ENCODE measurements at places on chromosomes 7 and 10.

GRCh38 chr10:79320820-79321493 lies 26.3 kb upstream of the PPIF start:
- peak; percentile 86 for DNase-seq

- no peak for DNase-seq
Observed at GRCh38 chr10:121069061-121069850, 218.1 kb downstream of the WDR11 start.

DNA sequence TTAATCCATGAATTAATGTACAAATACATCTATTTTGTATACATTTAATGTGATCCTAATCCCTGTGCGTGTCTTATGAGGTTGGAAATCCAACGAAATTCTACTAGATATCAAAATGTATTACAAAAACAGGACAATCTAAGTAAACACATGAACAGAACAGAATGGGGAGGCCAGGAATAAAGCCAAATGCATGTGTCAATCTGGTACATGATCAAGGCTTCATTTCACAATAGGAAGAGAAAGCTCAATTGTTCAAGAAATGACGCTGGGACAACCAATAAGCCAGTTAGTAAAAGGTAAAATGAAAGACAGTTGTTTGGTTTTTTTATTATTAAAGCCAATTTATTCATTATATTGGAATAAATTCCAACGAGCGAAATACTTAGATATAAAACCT lies 83.0 kb downstream of the COL13A1 start:
- DNase-seq = no peak

DNA sequence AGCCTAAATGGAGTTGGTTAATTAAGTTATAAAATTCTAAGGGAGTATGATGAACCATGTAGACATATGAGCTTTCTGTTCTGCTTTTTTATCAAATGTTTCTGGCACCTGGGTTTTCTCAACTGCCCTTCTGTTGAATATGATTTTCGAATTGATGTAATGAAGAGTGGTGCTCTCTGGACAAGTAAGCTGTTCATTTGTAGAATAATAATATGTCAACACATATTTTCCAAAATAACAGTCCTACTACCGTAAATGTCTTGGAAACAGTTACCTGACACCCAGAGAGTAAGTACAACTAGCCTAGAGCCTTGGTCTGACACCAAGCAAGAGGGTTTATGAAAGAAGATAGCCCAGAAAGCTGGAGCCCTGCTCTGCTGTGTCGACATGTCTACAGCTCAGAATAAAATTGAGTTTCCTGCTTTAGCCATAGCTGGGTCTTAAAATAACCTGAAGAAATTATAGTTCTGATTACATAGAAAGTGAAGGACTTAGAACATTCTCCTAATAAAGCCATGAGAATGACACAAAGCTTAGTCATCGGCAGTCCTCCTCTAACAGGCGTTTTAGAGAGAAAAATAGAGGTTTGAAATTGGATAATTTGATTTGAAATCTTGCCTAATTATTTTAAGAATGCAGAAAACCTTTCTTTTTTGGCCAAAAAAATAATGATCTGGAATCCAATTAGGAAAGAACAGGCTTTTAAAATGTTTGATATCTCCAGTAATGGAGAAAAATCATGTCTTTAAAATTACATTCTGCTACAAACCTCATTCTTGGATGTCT lies 25.1 kb downstream of the HDAC9 start:
- peak; percentile 74 for DNase-seq

- DNase-seq = no peak
Observed at GRCh38 chr7:13062631-13063030, 375.2 kb downstream of the ARL4A start.

DNA sequence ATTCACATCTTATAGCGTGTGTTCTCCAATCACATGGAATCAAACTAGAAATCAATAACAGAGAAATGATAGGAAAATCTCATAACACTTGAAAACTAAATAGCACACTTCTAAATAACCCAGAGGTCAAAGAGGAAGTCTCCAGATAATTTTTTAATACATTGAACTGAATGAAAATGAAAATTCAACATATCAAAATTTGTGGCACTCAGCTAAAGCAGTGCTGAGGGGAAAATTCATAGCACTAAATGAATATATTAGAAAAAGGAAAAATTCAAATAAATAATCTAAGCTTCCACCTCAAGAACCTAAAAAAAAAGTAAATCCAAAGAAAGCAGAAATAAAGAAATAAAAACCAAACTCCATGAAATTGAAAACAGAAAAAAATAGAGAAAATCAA lies 17.3 kb downstream of the CALML3 start:
- DNase-seq = no peak

- peak; percentile 35 for DNase-seq
Observed at GRCh38 chr10:30438021-30438850, 4.3 kb downstream of the MAP3K8 start.

- DNase-seq = no peak
Observed at GRCh38 chr7:131591687-131592319, 35.4 kb upstream of the PODXL start.

DNA sequence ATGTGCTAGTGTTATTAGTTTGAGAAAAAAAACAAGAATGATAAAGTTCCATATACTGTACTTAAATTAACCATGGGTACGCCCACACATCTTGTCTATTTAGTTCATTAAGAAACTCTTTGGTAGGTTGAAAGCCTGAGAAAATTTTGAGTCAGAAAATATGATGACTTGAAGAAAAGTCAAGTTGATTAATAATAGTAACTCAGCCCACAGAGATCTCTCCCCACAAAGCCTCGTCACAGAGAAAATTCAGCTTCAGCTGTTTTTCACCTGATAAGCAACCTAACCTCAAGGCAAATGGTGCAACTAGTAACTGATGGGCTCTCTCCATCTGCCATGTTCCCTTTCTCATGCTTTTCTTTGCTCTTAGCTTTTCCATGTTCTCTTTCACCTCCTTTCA lies 1021.6 kb downstream of the GATA3 start:
- DNase-seq = no peak

- DNase-seq = peak; percentile 48
Observed at GRCh38 chr7:78770422-78771410, 682.8 kb downstream of the MAGI2 start.

GRCh38 chr10:79380946-79381721 lies 33.9 kb downstream of the PPIF start:
- peak; percentile 21 for DNase-seq

GRCh38 chr10:102982296-102982695 lies 64.2 kb downstream of the CNNM2 start:
- peak; percentile 0 for DNase-seq

DNA sequence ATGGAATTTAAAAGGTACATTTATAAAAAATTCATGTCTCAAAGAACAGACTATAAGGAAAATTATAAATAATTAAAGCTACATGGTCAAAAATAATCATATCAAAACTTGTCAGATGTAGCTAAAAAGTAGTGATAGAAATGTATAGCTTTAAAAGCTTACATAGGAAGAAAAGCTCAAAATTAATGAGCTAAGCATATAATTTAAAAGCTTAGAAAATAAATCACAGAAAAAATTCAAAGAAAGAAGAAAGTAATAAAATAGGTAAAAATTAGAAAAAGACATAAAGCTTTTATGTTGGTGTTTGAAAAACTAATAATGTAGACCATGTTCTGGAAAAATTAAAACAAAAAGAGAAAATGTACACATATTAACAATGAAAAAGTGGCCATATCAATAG lies 5.3 kb downstream of the TCAF1 start:
- no peak for DNase-seq

DNA sequence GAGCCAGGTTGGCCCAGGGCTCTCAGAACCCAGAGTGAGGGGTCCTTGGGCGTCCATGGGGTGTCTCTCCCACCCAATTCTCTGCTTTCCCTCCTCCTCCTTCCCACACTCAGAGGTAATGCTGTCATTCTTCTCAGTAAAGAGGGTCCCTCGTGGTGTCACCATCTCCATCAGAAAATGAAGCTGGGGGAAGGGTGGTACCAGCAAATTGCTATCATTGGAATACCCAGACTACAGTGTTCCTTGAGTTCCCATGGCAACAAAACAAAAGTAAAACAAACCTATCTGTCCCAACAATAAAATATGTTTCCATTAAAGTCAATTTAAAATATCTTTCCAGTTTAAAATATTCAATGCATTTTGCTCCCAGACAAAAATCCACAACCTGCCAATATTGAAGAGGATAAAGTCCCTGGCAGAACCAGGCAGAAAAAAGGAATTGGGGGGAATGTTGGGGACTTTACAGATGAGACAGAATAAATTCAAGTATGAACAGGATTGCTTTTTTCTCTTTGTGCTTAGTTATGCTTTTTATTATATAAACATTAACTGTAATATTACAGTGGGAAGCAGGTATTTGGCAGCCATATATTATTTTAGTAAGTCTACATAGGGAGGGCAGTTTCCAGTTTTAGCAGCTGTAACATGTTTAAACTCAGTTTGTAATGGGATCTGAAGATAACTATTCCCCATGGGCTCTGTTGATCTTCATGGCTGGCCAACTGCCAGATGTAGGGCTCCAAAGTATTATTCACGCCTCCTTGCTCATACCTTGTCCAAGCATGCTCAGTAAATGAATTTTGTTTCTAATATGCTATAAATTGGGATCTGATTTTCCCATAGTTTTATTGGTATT lies 182.1 kb downstream of the ARID5B start:
- peak; percentile 68 for DNase-seq

- DNase-seq = no peak
Observed at GRCh38 chr7:94047956-94048355, 43.8 kb upstream of the BET1 start.

DNA sequence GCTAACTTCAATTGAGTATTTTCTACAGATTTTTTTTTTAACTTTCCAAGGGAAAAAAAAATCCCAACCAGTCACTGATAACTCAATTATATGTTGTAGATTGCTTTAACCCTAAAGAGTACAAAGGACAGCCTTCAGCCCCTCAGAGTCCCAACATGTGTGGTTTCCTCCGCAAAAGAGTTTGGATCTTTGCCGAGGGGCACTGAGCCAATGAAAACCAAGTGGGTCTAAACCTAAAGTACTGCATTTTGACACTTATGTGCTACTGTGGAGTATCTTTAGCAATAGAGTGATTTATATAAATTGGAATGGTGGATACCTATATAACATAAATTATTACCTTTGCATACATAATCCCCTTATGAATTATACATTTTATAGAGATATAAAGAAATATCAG lies 91.5 kb downstream of the SEMA3D start:
- DNase-seq = no peak

DNA sequence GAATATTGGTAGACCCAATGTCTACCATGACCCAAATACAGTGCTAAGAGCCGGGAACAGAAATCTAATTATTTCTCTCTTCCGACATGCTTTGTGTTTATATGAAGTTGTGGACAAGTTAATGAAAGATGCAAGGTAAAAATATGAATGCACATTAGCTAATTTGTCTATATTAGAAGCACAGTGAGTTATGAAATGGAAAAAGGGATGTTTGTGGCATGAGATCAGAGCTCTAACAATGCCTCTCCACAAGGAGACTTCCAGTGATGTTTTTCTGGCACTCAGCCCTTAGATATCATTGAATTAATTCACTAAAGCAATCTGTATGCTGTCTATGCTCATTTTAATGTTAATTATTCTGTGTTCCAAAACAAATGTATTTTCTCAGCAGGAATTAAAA lies 897.2 kb downstream of the CNTNAP2 start:
- DNase-seq = peak; percentile 70

- no peak for DNase-seq
Observed at GRCh38 chr7:30563326-30563942, 31.2 kb upstream of the GARS1 start.

DNA sequence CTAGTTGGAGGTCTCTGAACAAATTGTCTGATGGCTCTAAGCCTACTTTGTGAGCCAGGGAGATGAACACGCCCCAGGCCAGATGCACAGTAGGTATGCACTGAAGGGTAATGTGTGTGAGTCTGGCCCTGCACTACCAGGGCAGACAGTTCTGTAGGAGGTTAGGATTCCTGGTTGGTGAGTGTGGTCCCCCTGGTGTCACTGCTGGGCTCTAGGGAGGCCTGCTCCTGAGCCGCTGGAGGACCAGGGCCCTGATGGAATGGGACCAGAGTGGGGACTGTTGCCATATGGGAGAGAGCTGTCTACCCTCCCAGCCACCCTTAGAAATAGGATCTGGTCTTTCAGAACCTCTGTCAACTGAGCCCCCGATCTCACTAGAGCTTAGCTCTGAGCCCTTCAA lies 42.0 kb downstream of the CDH23 start:
- no peak for DNase-seq

GRCh38 chr7:143413123-143413522 lies 4.5 kb upstream of the EPHA1 start:
- DNase-seq = no peak

- DNase-seq = no peak
Observed at GRCh38 chr7:108090791-108091460, 39.2 kb downstream of the LAMB4 start.

All from adipocyte (in vitro differentiated cells).